Lung microvascular endothelial cell (primary cell): ENCODE measurements at places on chromosomes 12 and 14.

- DNase-seq, result peak; percentile 79
Measured at GRCh38 chr14:105430565-105430964, 10.9 kb downstream of the MTA1 start.

DNA sequence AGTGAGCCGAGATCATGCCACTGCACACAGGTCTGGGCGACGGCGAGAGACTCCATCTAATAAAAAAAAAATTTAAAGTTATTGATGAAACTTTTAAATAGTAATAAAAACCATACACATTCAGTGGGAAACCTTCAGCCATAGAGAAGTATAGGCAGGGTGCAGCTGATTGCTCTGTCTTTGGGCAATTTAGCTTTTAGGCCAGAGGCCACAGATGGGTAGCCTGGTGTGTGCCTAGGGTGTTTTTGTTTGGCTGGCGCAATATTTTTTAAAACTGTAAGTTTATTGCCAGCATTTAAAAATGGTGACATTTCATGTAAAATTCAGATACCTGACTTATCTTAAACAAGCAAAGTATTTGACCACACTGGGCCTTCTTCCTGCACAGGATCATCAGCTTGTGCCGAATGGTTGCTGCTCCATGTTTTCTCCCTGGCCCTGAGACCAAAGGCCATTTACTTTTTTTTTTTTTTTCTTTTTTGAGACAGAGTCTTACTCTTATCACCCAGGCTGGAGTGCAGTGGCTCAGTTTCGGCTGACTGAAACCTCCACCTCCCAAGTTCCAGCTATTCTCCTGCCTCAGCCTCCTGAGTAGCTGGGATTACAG lies 16.2 kb downstream of the EXD2 start:
- DNase-seq, result no peak

DNA sequence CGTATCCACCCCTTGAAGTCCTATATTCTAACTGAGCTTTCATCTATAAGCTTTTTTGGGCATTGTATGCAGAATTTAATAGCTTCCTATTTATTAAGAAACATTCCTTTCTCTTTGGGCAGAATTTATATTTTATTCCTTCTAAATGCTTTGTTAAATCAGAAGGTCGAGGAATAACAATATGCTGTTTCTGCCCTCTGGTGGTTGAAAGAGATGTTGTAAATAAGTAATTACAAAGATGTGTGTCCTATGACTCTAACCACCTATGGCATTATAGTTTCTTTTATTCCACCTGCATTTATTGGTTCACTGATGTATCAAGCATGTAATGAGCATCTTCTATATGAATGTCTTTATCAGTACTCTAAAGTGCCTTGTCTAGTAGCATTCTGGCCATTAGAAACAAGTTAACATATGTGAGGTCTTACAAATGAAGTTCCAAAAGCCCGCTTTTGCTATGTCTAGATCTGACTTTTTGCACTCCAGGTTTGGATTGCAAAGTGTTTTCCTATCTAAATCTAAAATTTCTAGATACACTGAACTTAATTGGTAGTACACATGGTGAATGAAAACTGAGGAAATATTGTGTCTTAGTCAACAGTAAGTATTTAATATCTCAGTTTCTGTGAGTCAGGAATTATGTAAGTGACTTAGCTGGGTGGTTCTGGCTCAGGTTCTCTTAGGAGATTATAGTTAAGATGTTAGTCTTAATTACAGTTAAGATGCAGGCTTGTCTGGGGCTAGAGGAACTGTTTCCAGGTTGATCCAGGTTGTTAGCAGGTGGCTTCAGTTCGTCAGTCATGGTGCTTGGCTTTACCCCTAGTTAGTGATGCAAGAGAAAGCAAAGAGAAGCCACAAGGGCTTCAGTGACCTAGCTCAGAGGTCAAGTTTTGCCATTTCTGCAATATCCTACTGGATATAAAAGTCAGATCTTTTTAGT lies 57.5 kb downstream of the PLEKHA5 start:
- DNase-seq, result peak; percentile 76

GRCh38 chr12:54625598-54625997 lies 9.1 kb downstream of the LACRT start:
- no peak for DNase-seq

DNA sequence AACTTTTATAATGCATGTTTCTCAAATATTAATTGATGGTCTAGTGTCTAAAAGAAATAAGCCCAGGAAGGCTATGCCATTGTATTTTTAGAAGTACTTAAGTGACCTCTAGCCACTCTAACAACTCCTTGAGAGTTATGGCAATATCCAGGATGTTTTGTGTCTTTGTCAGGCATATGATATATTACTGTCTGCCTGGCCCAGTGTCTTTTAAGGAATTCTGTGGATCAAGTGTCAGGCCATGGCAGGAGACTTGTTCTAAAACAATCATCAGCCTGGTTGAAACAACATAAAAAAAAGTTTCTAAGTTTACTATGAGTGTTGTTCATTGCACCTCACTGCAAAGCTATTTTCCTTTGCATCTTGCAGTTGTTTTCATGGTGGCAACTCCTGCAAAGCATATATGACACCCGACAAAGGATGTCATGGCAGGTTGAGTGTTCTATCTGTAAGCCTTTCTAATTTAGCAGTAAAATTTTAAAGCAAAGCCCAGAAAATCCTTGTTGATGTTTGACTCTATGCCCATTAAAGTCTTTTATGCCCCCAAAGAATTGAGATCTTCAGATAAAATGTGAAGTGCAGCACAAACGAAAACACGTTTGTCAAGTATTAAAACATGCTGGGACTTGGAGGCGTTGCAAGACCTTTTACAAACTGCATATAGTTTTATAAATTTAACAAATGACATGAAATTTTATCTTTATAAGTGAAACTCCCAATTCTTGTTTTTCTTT lies 89.5 kb upstream of the SLC38A2 start:
- DNase-seq, result no peak

DNA sequence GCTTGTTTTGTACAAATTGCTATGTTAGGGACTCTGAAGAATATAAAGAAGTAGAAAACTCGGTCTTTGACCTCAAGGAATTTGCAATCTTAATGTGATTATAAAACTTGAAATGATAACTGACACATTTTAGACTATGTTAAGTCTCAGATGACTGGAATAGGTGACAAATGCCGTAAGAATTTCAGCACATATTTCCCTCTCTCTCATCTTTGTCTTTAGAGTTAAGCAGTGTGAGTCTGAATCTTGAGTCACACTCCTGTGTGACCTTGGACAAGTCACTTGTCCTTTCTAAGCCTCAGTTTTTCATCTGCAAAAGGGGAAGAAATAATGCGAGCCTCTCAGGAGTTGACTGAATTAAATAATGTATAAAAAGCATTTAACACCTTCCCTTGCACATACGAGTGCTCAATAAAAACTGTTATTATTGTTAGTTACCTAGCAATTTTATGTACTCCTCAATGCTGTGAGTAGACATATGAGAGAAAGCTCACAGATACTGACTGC lies 103.7 kb downstream of the DYRK2 start:
- no peak for DNase-seq

DNA sequence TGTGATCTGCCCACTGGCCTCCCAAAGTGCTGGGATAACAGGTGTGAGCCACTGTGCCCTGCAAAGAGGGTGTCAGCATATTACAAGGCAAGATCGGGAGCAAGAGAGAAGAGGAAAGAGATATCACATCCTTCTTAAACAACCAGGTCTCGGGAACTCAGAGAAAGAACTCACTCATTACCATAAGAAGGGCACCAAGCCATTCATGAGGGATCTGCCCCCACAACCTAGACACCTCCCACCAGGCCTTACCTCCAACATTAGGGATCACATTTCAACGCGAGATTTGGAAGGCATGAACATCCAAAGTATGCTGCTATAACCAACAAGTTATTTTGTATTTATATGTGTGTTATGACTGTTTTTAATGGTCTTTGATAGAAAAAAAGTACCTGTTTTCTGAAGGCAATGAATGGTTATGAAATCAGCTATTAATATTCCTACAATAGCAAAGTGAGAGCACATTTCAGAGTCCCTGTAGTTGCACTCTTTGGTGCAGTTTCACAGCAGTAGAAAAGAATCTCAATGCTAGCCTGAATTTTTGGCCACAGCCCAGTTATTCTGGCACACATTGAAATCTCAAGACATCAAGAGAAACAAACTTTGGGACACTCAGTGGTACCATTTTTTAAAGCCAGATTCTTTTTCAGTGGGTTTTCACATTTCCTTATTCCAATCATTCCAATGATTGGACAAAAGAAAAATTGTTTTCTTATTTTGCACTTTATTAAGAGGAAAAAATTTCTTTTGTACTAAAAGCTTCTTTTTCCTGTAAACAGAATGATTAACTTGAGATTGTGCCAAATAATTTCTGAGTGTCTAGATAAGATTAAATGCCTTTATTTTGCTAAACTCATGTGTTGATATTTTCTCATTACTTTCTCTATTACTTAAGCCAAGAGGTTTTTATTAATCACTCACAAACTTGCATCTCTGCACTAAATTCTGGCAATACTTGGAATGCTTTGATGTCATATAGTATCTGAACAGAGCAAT lies 582.6 kb upstream of the ATP2B1 start:
- peak; percentile 60 for DNase-seq

GRCh38 chr12:52437508-52437907 lies 3.3 kb upstream of the KRT75 start:
- DNase-seq, result no peak

DNA sequence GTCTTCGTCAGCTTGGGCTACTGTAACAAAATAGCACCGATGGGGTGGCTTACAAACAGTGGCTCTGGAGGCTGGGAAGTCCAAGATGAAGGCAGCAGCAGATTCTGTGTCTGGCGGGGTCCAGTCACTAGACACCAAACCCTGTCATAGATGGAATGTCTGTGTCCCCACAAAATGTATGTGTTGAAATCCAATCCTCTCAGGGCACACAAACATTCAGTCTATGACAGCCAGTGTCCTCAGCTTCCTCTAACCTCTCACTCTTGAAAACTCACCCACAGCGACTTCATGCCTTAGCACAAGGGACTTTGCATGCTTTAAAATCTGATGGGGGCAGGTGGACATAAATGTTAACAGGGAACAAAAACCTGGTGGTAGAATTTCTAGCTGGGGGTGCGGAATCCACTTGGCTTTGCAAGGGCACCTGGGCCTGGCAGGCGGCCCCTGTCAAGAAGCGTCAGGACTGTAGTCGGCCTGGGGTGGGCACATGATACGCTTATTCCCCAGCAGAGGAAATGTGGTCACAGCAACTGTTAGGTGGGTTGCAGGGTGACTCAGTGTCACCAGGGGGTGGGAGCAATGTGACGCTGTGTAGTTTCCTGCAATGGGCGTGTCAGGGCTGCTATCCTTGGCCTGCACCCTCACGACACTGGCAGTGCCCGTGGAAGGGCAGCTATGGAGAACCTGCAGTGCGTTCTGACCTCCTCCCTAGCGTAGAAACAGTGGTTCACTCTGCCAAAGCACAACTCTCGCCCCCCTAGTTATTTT lies 17.7 kb downstream of the RIN3 start:
- DNase-seq, result peak; percentile 58

DNA sequence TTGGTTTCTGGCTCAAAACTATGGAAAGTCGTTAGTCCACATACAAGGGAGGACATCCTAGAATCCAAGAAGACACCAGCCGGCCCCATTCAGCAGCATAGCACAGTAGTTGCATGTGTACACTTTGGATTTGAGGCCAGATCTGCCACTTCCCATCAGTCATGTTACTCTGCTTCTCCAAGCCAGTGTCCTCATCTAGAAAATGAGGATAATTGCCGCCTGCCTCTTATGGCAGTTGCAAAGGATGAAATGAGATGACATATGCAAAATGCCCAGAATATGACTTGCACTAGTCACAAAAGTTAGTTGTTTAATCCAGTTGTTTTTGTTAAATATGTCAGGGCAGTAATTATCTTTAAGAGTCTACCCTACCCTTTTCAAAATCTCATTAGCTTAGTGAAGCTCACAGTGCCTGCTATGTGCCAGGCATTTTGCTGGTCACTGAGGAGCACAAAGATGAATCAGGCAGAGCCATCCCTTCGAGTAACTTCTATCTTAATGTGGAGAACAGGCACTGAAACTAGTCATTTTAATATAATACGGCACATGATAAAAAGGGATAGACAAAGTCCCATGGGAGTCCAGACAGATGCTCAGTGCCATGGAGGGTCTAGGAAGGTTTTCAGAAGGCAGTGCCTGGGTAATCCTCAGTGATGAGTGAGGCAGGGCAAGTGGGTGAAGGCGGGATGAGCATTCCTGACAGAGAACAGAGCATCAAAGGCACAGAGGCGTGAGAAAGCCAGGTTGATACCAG lies 6.6 kb upstream of the KRT76 start:
- DNase-seq, result no peak
